HuH-7.5 (cell line): ENCODE measurements at places on chromosomes 2 and 18.

- DNase-seq: no peak
Measured at GRCh38 chr18:26227051-26227670, 916 bp downstream of the TAF4B start.

DNA sequence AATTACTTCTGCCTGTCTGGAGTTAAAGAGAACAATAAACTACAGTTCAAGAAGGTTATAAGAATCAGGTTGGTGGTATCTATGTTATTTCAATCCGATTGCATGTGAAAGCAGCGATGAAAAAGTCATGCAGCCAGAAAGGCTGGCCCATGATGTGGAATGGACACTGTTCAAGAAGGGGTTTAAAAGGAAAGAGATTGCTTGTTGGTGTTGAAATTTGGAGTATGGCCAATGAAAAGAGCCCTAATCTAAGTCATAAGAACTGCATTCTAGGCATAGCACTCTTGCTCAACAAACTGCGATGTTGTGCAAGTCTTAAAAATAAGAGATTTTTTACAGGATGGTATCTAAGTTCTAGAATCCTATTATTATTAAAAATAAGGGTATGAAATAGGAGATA, 61.3 kb downstream of the EFEMP1 start:
- DNase-seq: no peak

GRCh38 chr2:30639836-30640235, 167.4 kb downstream of the CAPN13 start:
- no peak for DNase-seq

- no peak for DNase-seq
Measured at GRCh38 chr2:52502476-52502860, 1265.1 kb upstream of the CHAC2 start.

GRCh38 chr2:135546436-135546835, 15.2 kb downstream of the R3HDM1 start:
- DNase-seq: no peak

DNA sequence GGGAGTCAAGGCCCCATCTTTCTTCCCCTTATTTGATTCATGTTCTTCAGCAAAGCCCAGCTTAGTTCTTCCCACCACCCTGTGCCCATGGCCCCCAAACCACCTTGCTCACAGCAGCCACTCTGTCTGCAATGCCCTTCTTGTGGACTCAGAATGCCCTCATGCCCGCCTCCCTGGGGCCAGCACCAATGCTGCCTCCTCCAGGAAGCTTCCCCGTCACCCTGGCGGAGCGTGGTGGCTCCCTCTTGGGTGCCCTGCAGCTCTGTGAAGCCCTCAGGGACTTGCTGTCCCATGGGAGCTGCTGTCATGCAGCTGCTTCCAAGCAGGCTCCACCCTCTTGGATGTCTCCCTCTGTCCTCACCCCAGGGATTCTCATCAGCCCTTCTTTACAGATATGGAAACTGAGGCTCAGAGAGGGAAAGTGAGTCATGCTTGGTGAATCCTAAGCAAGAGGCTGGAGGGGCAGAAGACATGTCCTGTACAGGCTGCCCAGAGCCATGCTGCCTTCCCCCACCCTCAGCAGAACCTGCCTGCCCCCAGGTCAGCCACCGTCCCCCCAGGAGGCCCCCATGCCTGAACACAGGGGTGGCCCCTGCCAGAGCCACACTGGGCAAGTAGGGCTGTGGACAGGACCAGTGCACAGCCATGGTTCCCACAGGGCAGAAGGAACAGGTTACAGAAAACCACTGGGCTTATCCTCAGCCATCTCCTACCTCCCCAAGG, 11.8 kb upstream of the DUSP2 start:
- DNase-seq: no peak

GRCh38 chr18:58338961-58339592, 289.8 kb downstream of the ALPK2 start:
- DNase-seq: no peak

GRCh38 chr18:3162181-3162580, 57.6 kb downstream of the MYOM1 start:
- no peak for DNase-seq

GRCh38 chr2:189609853-189610252, 29.3 kb upstream of the SLC40A1 start:
- no peak for DNase-seq

- DNase-seq: peak; percentile 51
Measured at GRCh38 chr2:112626604-112627059, 19.1 kb upstream of the SLC20A1 start.

GRCh38 chr2:144511937-144512336, 8.0 kb downstream of the ZEB2 start:
- DNase-seq: no peak

DNA sequence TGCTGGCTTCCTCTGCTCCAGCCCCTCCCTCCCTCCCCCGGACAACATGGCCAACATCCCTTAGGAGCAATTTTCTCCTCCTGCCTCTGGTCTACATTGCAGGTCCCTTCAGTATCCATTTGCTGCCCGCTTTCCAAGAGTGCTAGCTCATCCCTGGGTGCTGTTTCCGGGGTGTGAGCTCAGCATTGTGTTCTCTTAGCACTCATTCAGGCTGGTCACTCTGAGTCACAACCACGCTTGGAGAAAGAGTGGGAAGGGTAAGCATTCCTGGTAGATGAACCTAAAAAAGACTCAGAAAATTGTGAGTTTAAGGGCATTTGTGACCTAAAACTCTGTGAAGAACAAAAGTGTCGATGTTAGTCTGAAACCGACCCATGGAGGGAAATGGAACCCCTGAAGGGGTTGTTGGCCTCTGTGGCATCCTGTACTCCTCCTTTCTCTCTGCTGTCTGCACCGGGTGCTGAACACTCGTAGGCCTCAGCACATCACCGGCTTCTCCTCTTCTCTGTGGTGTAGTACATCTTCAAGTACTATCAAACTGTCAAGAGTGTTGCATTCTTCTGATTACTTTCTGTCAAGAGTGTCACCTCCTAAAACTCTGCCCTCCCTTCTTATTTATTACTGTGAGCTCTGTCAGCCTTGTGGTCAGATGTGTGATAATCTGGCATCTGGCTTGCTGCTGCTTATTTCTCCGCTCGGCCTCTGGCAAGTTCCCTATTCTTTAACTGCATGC, 73.0 kb downstream of the CTNNA2 start:
- DNase-seq: no peak

GRCh38 chr18:71011389-71011788, 722.5 kb downstream of the SOCS6 start:
- DNase-seq: no peak

DNA sequence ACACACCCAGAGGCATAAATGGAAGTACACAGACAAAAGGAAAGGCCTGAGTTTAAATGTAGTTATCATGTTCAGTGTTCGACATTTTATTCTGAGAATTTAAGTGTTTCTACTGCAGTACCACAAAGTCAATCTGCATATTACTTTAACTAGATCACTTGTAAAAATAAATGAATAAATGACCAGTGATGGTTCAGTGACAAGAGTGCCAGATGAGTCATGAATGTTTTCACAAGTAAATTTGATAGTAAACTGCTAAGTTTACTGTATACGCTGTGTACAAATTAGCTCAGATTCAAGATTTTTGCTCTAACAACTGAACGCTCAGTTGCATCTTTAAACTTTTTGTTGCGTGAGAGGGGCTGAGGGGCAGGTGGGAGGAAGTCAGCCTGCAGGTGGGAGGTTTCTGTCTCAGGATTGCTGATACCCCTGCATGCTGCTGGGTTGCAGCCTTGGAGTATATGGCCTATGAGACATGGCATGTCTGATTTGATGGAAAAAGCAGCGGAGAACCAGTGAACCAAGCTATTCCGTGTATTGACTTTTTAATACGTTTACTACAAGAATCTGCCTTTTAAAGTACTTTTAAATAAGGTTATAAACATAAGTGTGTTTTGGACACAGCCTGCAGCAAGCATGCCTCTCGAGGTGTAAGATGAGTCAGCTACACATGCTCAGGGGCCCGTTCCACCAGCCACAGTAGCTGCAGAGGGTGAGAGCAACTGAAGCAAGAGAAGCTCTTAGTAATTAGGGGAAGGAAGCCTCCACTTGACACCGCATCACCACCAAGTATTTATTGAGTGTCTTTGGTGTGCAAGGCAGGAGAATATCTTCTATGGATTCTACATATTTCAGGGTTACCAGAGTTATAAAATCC, 245.1 kb downstream of the NEDD4L start:
- no peak for DNase-seq

GRCh38 chr2:41906338-41906725, 141.5 kb upstream of the PKDCC start:
- no peak for DNase-seq

- no peak for DNase-seq
Measured at GRCh38 chr2:121231385-121232000, 53.5 kb downstream of the TFCP2L1 start.

DNA sequence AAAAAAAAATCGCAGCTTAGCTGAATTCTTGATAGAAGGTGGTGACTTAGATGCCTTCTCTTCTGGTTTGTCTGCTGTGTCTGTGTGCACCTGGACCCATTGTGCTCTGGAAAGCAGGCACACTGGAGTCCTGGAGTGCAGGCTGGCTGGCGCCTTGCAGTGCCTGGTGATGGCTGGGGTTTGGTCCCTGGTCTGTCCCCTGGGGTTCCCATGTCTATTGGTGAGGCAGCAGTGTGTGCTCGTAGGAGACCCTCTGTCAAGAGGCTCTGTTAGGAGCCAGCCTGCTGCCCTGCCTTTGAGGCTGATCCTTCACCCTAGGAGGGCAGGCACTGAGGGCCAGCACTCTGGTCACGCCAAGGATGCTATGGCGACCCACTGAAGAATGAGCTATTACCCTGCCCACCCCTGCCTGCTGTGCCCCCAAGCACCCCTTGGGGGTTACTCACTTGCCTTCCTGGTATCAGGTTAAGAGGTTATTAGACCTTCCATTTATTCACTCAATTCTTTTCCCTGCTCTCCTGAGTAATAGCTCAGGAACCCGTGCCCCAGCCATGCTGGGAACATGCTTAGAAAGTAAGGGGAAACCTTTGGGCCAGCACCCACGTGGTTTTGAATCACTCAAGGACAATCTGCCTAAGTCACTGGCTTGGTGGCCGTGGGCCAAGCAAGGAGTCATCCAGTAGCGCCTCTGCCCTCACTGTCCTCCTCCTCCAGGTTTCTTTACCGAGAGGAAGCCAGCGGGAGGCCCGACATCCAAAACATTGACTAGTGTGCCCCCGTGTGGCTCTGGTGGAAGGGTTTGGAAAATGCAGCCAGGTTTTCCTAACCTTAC, 284.5 kb downstream of the PRKCE start:
- peak; percentile 64 for DNase-seq

- DNase-seq: no peak
Measured at GRCh38 chr2:104790901-104791495, 62.9 kb upstream of the POU3F3 start.

DNA sequence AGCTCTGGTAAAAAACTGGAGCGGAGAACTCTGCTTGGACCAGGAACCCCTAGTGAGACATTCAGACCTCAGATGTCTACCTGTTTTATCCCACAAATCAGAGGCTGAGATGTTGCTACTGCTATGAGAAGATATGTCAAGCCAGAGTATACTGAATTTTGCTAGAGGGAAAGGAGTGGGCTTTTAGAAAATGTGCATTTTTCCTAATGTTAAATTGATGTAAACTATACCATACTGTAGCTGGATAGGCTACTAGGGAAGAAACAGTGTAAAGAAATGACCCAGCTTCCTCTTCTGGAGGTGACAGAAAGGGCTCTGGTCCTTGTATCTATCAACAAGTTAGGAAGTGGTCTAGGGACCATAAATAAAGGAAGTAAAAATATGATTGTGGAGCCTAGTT, 65.0 kb downstream of the SLC39A10 start:
- no peak for DNase-seq

- DNase-seq: no peak
Measured at GRCh38 chr2:22829791-22830190, 555.2 kb upstream of the KLHL29 start.

DNA sequence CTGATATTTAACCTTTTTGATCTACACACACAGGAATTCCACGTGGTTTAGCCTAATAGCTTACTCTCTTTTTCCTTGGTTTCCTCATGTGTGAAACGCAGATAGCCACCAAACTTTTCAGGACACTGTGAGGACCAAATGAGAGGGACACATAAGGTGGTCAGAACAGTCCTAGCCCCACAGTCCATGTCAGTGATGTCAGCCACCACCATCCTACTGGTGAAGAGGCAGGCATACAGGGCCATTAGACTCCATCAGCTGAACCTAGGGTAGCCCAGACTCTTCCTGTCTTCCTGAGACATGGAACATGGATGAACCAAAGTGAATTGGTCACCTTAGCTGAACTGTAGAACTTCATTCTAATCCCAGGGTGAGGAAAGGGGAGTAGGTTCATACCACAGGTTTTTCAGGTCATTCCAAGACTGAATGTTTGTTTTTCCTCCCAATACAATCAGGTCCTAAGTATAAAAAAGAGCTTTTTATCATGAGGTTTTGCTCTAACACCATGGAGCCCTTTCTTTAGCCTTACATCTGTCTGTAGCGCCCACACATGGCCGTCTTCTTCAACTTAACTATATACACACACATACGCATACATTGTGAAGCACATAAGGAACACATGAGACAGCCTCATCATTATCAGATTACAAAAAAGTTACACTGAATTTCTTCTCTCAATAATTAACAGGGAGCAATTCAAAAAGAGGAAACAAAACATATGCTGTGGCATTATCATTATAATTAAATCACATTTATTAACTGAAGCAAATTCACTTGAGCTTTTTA, 18.5 kb upstream of the NFE2L2 start:
- no peak for DNase-seq

- no peak for DNase-seq
Measured at GRCh38 chr2:19346983-19347618, 11.3 kb downstream of the OSR1 start.

- DNase-seq: no peak
Measured at GRCh38 chr2:64338910-64339500, 115.0 kb upstream of the LGALSL start.

DNA sequence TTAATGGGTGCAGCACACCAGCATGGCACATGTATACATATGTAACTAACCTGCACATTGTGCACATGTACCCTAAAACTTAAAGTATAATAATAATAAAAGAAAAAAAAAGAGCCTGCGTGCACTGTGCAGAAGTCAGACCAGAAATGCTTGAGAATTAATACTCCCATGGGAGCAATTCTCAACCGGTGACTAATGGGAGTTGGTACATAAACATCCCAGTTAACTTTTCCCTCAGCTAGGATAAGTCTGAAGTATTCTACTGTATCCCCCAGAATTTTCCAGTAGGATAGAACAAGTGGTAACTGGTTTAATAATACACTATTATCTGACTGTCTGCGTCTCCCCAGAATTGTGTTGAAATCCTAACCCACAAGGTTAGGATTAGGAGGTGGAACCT, 113.6 kb upstream of the COL5A2 start:
- no peak for DNase-seq

- no peak for DNase-seq
Measured at GRCh38 chr2:54770676-54771075, 47.2 kb downstream of the EML6 start.

DNA sequence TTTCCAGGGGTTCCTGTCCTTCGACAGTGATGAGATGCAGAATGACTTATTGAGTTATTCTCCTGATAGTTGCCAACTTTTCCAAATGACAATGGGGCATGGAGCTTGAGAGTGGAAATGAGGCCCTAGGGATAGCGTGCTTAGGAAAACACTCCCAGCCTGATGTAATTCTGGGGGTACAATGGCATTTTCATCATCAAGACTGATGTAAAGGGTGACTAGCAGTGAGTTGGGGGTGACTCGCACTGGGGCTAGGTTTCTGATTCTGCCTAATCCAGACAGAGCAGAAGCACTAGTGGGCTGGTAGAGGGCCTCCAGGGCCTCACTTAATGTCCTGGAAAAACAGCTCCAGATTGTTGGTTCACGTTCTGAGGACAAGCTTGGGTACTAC, 34.0 kb upstream of the IL37 start:
- no peak for DNase-seq
